ENCODE measurements at places on chromosomes 1 and 21. TPM values are rescaled to one million over a fixed set of nuclear protein-coding genes. Genes with fewer than 3 reads are reported as not detected.

DNA sequence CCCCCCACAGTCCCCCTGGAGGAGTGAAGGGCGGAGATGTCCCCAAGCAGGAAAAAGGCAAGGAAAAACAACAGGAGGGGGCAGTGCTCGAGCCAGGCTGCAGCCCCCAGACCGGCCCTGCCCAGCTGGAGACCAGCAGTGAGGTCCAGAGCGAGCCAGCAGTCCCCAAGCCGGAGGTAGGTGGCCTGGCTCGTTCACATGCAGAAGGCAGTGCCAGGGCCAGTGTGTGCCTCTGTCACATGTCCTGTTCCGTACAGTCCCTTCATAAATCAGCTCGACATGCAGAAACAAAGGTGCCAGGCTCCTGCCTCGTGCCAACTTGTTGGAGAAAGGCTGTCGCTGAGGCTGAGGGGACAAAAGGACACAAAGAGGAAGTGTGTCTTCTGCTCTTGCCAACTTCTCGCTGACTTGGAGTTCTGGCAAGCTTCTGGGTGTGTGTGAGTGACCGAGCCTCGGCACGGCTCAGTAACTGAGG, 24.1 kb upstream of the MPZL1 start:
- no peaks in the 10 kb centered on the region for H3K36me3 ChIP-seq
- DNase-seq: no peak
- H3K27ac ChIP-seq: no peak overlapping the region

DNA sequence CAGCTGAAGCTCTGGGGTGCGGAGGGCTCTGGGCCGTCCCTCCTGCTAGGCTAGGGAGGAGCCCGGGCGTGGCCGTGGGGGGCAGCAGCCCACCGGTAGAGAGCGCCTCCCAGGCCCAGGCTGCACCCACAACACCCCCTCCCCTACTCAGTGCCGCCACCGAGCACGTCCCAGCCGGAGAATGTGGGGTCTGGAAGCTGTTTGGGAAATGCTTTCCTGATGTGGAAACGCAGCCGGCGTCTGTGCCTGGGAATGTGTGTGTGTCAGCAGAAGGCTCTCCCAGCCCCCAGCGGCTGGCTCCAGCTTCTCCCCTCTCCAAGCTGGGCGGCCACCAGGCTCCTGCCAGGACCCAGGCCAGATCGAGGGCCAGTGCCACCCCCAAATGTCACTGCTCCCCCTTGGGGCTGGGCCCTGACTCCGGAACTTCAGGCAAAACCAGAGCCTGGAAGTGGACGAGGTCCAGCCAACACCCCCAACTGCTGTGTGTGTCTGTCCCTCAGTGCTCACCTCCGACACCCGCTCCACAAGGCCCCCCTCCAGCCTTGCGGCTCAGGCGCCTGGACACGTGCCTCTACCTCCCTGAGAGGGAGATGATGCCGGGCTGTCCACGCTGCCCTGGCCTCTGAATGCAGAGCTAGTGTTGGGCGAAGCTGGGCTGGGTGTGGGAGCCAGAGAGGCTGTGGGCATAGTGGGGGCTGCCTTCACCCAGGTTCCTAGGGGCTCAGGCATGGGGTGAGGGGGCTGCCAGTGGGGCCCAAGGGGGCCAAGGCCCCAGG, 74.7 kb downstream of the MEGF6 start:
- no peaks in the 10 kb centered on the region for H3K27me3 ChIP-seq
- no peaks in the 10 kb centered on the region for H3K36me3 ChIP-seq
- H3K27ac ChIP-seq: no peak overlapping the region
- no peak overlapping the region for H3K4me3 ChIP-seq
- DNase-seq: no peak

- no peak for DNase-seq
- H3K27me3 ChIP-seq: peaks cover 41% of the 10 kb centered on the region
- H3K4me1 ChIP-seq: no peaks in the 10 kb centered on the region
- H3K36me3 ChIP-seq: no peaks in the 10 kb centered on the region
- H3K27ac ChIP-seq: no peak overlapping the region
Measured at GRCh38 chr1:110148961-110149360, 1.3 kb upstream of the SLC6A17 start.

GRCh38 chr1:200334661-200335256, 75.1 kb downstream of the ZNF281 start:
- H3K36me3 ChIP-seq: no peaks in the 10 kb centered on the region
- DNase-seq: no peak
- no peaks in the 10 kb centered on the region for H3K27me3 ChIP-seq
- H3K4me1 ChIP-seq: peaks cover 5% of the 10 kb centered on the region

DNA sequence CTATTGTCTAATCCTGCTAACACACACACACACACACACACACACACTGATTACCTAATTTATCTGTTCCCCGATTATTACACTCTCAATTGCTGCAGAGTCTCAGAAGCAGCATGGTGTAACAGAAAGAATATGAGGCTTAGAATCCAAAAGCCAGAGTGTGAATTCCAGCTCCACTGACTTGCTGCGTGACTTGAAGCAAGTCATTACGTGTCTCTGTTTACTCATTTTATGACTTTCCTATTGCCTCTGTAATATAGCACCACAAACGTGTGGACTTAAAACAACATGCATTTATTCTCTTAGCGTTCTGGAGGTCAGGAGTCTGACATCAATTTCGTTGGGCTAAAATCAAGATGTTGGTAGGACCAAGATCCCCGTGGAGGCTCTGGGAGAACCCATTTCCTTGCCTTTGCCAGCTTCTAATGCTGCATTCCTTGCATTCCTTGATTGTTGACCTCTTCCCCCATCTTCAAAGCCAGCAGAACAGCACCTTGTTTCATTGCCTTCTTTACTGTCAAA, 55.9 kb upstream of the ATP5PO start:
- H3K36me3 ChIP-seq: no peaks in the 10 kb centered on the region
- H3K4me1 ChIP-seq: peaks cover 3% of the 10 kb centered on the region
- DNase-seq: no peak
- H3K27ac ChIP-seq: no peak overlapping the region
- no peaks in the 10 kb centered on the region for H3K27me3 ChIP-seq

DNA sequence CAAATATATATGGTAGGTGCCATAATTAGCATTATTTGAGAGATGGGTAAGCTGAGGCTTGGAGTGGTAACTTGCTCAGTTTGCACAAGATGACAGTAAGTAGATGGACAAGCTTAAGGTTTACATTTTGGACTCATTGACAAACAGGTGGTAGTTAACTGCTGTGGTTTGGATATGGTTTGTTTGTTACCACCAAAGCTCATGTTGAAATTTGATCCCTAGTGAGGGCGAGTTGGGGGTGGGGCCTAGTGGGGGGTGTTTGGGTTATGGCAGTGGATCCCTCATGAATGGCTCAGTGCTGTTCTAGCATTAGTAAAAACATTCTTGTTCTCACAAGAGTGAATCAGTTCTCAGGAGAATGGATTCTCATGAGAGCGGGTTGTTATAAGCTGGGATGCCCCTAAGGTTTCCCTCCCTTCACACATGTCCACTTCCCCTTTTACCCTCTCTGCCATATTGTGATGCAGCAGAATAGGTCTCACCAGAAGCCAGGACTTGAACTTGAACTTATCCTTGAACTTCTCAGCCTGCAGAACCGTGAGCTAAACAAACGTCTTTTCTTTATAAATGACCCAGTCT, 6.6 kb upstream of the PRRX1 start:
- H3K4me3 ChIP-seq: no peak overlapping the region
- H3K27me3 ChIP-seq: peaks cover 35% of the 10 kb centered on the region
- peaks cover 3% of the 10 kb centered on the region for H3K4me1 ChIP-seq
- peaks cover 2% of the 10 kb centered on the region for H3K36me3 ChIP-seq
- no peak overlapping the region for H3K27ac ChIP-seq
- no peak for DNase-seq

DNA sequence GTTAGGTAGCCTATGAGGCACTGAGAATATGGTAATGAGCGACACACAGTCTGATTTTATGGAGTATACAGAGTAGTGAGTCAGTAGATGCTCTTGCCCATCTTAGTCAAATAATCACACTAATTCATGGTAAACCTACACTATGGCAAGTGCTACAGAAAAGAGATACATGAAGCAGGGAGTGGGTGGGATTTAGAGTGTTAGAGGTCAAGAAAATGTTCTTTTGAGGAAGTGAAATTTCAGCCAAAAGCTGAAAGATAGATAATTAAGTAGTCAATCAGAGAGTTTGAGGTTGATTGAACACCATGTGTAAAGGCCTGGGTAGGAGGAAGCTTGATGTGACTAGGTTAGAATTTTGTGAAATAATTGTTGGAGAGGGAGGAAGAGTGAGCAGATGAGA, 14.7 kb downstream of the MDM4 start:
- H3K27me3 ChIP-seq: no peaks in the 10 kb centered on the region
- H3K4me1 ChIP-seq: no peaks in the 10 kb centered on the region
- no peak overlapping the region for H3K27ac ChIP-seq
- no peak overlapping the region for H3K4me3 ChIP-seq
- DNase-seq: no peak

DNA sequence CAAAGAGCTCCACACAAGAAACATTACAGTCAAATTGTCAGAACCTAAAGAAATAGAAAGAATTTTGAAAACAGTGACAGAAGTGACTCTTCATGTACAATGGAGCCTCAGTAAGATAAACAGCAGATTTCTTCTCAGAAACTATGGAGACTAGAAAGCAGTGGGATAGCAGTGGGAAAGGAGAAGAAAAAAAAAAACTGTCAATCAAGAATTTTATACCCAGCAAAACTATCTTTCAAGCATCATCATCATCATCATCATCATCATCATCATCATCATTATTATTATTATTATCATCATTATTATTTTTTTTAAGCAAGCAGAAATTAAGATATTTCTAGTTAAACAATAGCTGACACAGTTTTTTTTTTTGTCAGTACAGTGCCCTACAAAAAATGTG, 24.2 kb downstream of the CEP170 start:
- no peaks in the 10 kb centered on the region for H3K4me1 ChIP-seq
- H3K27me3 ChIP-seq: no peaks in the 10 kb centered on the region
- H3K27ac ChIP-seq: no peak overlapping the region
- H3K36me3 ChIP-seq: peaks cover 44% of the 10 kb centered on the region
- H3K4me3 ChIP-seq: no peak overlapping the region

GRCh38 chr1:153752072-153752471, 23.1 kb upstream of the SLC27A3 start:
- no peak overlapping the region for H3K4me3 ChIP-seq
- H3K27me3 ChIP-seq: no peaks in the 10 kb centered on the region
- H3K27ac ChIP-seq: no peak overlapping the region
- peaks cover 58% of the 10 kb centered on the region for H3K36me3 ChIP-seq
- no peak for DNase-seq

GRCh38 chr1:33328817-33329216, 7.9 kb upstream of the A3GALT2 start:
- no peaks in the 10 kb centered on the region for H3K27me3 ChIP-seq
- no peak for DNase-seq
- peaks cover 7% of the 10 kb centered on the region for H3K36me3 ChIP-seq

DNA sequence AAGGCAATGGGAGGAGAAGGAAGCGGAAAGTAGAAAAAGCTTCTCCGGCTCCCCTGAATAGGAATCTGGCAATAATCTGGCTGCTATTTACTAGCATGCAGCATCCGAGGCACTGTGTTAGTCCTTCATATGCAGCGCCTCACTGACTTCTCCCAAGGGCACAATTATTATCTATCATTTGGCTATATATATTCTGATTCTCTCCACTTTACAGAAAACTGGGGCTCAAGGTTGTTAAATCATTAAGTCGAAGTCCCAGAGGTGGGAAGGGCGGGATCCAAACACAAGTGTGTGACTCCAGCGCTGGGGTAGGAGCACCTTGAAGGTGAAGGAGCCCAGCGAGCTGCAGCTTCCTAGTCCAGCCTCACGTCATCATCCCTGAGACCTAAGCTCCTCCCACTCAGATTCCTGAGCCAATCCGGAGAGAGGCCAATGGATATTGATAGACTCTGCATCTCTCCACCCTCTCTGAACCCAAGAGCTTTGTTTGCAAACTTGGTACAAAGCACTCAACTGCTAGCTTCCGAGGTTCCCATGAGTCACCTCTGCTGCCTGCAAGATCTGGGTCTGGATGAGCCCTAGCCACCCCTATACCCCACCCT, 16.6 kb upstream of the EYA3 start:
- H3K36me3 ChIP-seq: no peaks in the 10 kb centered on the region
- peak overlapping the region; percentile 54 for H3K4me3 ChIP-seq
- no peaks in the 10 kb centered on the region for H3K27me3 ChIP-seq
- peak; percentile 96 for DNase-seq
- H3K4me1 ChIP-seq: peaks cover 4% of the 10 kb centered on the region

DNA sequence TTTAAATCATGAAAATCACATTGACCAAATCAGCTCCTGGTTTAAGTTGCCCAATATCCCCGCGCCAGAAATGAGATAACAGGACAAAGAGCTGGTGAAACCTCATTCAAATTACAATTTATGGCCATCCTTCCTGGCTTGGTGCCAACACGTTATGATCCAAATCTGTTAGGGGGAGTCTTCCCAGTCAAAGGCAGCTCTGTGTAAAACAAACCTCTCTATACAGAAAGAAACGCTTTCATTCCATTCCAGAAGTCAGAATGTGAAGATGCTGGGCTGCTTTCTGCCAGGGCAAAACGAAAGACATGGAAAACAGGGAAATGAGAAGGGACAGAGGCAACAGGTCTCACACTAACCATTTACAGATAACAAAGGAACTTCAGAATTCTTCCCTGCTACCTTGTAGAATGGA, 53.5 kb upstream of the TIAM1 start:
- no peaks in the 10 kb centered on the region for H3K4me1 ChIP-seq
- no peak overlapping the region for H3K4me3 ChIP-seq
- no peaks in the 10 kb centered on the region for H3K36me3 ChIP-seq
- no peak for DNase-seq
- H3K27me3 ChIP-seq: no peaks in the 10 kb centered on the region

DNA sequence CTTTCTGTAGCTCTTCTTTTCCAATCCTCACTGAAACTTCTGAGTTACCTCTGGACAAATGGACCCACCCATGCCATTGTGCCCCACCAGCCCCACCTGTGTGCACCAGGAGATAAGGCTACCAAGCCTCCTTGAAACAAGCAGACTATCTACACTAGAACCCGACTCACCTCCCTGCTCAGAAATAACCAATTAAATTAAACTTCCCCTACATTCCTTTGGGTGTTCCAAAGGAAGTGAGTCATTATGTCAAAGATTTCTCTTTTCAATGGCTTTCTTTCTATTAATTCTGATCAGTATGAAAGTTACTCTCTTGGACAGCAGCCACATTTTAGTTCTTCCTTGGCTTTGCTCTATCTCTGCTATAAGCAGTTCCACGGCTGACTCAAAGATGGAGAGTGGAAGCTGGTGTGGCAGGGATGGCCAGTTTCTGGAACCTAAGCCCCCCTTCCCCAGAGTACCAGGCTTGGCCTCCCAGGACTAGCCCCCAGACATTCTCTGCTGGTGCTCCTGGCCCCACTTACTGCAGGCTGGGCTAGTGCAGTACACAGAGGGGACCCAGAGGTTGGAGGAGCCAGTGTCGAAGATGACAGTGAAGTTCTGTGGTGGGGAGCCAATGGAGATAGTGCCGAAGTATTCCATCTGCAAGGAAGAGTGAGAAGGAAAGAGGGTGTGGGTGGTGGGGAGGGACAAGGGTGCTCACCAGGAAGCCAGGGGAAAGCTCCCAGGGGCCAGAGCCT, 1.9 kb downstream of the CTSE start:
- no peaks in the 10 kb centered on the region for H3K27me3 ChIP-seq
- H3K27ac ChIP-seq: no peak overlapping the region
- no peak overlapping the region for H3K4me3 ChIP-seq
- H3K4me1 ChIP-seq: no peaks in the 10 kb centered on the region
- no peak for DNase-seq
- no peaks in the 10 kb centered on the region for H3K36me3 ChIP-seq

- no peak for DNase-seq
- no peaks in the 10 kb centered on the region for H3K27me3 ChIP-seq
- no peaks in the 10 kb centered on the region for H3K36me3 ChIP-seq
- no peaks in the 10 kb centered on the region for H3K4me1 ChIP-seq
- peak overlapping the region; percentile 33 for H3K4me3 ChIP-seq
Measured at GRCh38 chr1:25614501-25615171, 2.0 kb upstream of the MAN1C1 start.

The ZDHHC18 gene
- 38.9 TPM for total RNA-seq

The DDR2 gene
- 0.48 TPM for total RNA-seq

The TIMM17A gene
- total RNA-seq: 60.3 TPM

The PPM1J gene
- total RNA-seq: 13.2 TPM

The SH2D1B gene
- total RNA-seq: not detected

The CD53 gene
- total RNA-seq: 0.15 TPM

The TP73 gene
- total RNA-seq: 4.7 TPM

The MAB21L3 gene
- total RNA-seq: not detected

The CYP4A22 gene
- total RNA-seq: not detected

All from H9 (cell line).